Upper lobe of left lung (tissue), 6 donors: ENCODE measurements at places on chromosomes 16 and 17. TPM values are rescaled to one million over a fixed set of nuclear protein-coding genes. Genes with fewer than 3 reads are reported as not detected.

Gene LRRC36
- 110 TPM for total RNA-seq

Gene EME2
- 13.3 TPM for total RNA-seq

Gene SLC5A2
- 0.84 TPM for total RNA-seq

Gene GALK1
- total RNA-seq, result 65.7 TPM

Gene NEURL4
- 21.0 TPM for total RNA-seq

Gene SBK1
- total RNA-seq, result 1.6 TPM

Gene CLDN7
- 134 TPM for total RNA-seq

Gene LPO
- not detected for total RNA-seq

DNA sequence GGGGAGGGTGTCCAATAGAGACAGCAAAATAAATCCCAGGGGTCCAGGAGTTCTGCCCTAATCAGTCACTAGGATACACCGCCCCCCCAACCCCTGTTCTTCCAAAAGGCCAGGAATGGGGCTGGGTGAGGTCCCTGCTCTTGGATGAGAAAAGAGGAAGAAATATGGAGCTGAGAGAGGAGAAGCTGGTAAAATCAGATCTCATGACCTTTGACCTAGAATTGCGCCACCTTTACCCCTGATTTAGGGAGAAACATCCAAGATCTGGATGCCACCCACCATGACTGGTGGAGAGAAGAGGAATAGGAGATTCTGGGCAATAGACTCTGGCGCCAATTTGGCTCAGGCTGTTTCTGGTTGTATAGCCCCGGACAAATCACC is 707 bp upstream of the CACNB1 start:
- H3K27ac ChIP-seq, result peak overlapping the region; percentile 98
- H3K4me1 ChIP-seq, result peaks cover 74% of the 10 kb centered on the region
- DNase-seq, result no peak
- H3K4me3 ChIP-seq, result peak overlapping the region; percentile 88
- no peaks in the 10 kb centered on the region for H3K27me3 ChIP-seq

DNA sequence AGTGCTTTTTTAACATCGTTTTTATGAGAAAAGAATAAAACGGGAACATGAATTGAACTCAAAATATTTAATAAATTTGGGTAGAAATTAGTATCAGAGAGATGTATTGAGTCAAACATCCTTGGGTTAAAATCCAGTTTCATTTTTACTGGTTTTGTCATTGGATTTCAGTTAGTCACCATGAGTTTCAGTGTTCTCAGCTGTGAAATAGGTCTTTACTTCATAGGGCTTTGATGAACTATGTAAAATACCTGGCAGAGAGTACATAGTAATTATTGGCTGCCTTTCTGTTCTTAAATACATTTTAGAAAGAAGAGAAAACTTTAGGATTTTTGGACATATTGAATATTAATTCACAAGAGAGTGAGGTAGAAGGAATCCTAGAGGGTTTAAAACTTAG is 105.8 kb downstream of the TANC2 start:
- H3K27ac ChIP-seq, result no peak overlapping the region
- H3K4me3 ChIP-seq, result no peak overlapping the region
- H3K27me3 ChIP-seq, result no peaks in the 10 kb centered on the region

DNA sequence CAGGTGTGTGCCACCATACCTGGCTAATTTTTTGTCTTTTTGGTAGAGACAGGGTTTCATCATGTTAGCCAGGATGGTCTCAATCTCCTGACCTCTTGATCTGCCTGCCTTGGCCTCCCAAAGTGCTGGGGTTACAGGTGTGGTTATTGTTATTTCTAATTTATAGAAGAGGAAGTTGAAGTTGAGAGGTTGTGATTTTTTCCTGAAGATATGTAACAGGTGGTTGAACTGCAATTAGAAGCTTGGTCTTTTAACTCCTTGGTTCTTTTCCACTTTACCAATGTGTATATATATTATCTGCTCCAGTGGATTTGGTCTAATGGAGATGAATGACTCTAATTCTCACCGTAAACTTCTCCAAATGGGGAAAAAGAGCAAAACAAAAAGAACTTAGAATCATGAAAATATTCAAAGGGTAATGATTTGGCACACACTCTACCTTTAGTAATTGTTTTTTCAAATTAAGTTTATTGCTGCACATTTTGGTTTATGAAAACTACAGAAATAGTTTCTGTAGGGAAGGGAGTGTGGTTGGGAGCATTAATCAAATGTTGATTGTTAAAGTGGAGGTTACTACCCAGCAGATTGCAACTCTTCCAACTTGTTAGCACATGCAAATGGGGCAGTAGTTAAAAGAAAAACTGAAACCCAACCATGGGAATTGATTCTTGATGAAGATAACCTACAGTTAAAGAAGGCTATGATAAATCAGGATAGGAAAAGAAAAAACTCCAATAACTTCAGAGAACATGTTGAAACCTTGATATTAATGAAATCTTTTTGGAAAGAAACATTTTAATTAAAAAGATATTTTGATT is 1.8 kb upstream of the KRT10 start:
- no peak for DNase-seq
- no peaks in the 10 kb centered on the region for H3K4me1 ChIP-seq
- no peaks in the 10 kb centered on the region for H3K27me3 ChIP-seq
- no peaks in the 10 kb centered on the region for H3K36me3 ChIP-seq
- H3K4me3 ChIP-seq, result no peak overlapping the region
- H3K27ac ChIP-seq, result no peak overlapping the region

GRCh38 chr17:49404906-49405305 is 9.8 kb downstream of the PHB1 start:
- DNase-seq, result peak; percentile 64
- H3K27me3 ChIP-seq, result no peaks in the 10 kb centered on the region
- no peak overlapping the region for H3K4me3 ChIP-seq
- H3K4me1 ChIP-seq, result peaks cover 33% of the 10 kb centered on the region
- H3K36me3 ChIP-seq, result peaks cover 26% of the 10 kb centered on the region

GRCh38 chr17:36586138-36586537 is 5.5 kb upstream of the DHRS11 start:
- no peaks in the 10 kb centered on the region for H3K27me3 ChIP-seq
- peaks cover 2% of the 10 kb centered on the region for H3K4me1 ChIP-seq
- H3K4me3 ChIP-seq, result no peak overlapping the region
- H3K27ac ChIP-seq, result no peak overlapping the region
- peaks cover 92% of the 10 kb centered on the region for H3K36me3 ChIP-seq
- no peak for DNase-seq

- H3K27ac ChIP-seq, result no peak overlapping the region
- H3K27me3 ChIP-seq, result no peaks in the 10 kb centered on the region
- no peak overlapping the region for H3K4me3 ChIP-seq
- DNase-seq, result no peak
- peaks cover 4% of the 10 kb centered on the region for H3K36me3 ChIP-seq
Observed at GRCh38 chr16:48330841-48331192, 54.4 kb downstream of the SIAH1 start.

DNA sequence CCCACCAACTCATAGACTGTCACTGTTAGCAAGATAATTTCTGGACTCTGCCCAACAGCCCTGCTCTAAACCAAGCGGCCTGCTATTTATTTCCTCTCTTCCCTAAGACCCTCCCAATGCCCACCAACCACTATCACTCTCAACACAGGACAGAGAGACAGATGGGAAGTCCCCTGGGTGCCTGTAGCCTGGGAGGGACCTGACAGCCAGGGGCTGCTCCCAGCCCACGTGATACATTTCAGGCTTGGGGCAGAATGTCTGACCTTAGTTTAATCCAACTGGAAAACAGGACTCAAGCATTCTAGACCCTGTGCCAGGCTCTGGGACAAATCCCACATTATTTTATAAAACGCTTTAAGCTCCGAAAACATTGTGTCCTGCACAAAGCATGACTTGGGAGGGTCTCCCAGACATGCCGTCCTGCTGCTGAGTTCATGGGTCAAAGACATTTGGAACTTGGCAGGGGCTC is 23.6 kb downstream of the XYLT1 start:
- no peaks in the 10 kb centered on the region for H3K36me3 ChIP-seq
- DNase-seq, result no peak
- H3K4me1 ChIP-seq, result peaks cover 21% of the 10 kb centered on the region
- no peaks in the 10 kb centered on the region for H3K27me3 ChIP-seq
- H3K27ac ChIP-seq, result no peak overlapping the region
- no peak overlapping the region for H3K4me3 ChIP-seq

- peaks cover 5% of the 10 kb centered on the region for H3K4me1 ChIP-seq
- H3K27me3 ChIP-seq, result no peaks in the 10 kb centered on the region
- H3K27ac ChIP-seq, result no peak overlapping the region
- no peaks in the 10 kb centered on the region for H3K36me3 ChIP-seq
- DNase-seq, result no peak
Observed at GRCh38 chr17:2615882-2616281, 22.4 kb downstream of the PAFAH1B1 start.

- H3K27me3 ChIP-seq, result no peaks in the 10 kb centered on the region
- H3K36me3 ChIP-seq, result no peaks in the 10 kb centered on the region
- H3K4me1 ChIP-seq, result no peaks in the 10 kb centered on the region
- H3K27ac ChIP-seq, result no peak overlapping the region
- no peak overlapping the region for H3K4me3 ChIP-seq
Observed at GRCh38 chr16:74991593-74992403, 6.9 kb upstream of the WDR59 start.

DNA sequence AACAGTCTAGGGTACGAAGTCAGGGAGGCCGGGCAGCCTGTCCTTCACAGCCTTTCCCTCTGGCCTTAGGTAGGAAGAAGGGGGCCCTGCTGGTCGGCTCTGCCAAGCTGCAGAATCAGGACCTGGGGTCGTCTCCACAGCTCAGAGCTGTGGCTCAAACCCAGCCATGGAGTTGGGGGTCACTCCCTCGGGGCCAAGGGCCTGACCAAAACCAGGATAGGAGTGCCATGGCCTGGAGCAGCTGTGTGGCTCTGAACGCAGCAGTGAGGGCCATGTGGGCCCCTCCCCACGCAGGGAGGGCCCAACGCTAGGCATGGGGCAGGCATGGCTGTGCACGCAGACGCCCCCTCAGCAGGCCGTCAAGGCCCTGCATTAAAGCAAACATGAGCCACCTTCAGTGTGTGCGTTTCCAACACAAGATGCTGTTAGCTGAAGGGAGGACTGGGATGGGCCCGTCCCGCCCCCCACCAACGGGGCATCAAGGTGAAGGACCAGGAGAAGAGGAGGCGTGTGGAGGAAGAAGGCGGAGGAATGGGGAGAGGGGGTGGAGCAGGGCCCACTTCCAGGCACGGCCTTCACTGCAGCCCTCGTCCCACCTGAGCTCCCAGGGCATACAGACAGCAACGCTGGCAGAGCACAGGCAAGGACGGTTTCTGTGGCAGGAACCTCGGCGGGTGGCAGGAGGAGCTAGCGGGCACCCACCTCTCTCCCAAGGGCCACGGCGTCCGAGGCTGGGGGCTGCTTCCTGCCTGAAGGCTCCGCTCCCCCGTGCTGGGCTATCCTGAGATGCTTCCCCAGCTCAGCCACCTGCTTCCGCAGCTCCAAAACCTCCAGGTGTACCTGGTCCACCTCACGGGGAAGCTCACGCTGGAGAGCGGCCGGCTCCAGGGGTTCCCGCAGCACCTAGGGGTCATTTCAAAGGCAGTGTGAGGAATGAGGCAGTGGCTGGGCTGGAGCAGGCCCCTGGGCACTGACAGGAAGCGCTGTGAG is 55.3 kb downstream of the CCDC57 start:
- peak; percentile 74 for DNase-seq
- no peaks in the 10 kb centered on the region for H3K27me3 ChIP-seq
- no peaks in the 10 kb centered on the region for H3K4me1 ChIP-seq
- H3K4me3 ChIP-seq, result no peak overlapping the region

DNA sequence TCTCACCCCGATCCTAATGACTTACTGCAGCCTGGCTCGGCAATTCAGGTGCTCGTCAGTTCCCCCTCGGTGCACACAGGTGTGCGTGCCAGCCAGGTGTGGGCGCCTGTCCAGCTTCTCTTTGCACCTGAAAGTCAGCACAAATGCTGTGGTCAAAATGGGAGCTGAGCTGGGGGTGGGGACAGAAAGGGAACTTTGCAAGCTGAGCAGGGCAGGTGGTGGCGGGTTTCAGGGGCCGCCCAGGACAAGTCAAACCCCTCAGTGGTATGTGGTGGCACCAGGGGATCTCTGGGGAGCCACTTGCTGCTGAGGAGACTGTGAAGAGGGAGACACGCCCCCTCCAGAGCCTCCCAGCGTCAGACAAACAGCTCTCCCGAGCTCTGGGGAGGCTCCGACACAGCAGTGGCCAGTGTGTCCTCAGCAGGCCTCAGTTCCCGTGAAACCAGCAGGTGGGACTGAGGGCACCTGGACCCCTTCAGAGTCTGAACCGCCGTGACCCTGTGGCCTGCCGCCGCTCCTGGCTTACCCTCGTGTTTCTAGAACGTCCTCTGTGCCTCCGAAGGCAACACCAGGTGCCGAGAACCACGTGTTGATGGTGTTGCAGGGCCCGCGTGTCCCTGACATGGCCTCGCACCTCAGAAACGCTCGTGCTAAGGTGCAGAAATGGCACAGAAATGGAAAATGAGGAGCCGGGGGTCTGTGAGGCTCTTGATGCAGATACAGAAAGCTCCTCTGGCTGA is 233.5 kb upstream of the TNRC6C start:
- no peak overlapping the region for H3K27ac ChIP-seq
- H3K4me3 ChIP-seq, result no peak overlapping the region
- no peaks in the 10 kb centered on the region for H3K27me3 ChIP-seq
- no peaks in the 10 kb centered on the region for H3K36me3 ChIP-seq

DNA sequence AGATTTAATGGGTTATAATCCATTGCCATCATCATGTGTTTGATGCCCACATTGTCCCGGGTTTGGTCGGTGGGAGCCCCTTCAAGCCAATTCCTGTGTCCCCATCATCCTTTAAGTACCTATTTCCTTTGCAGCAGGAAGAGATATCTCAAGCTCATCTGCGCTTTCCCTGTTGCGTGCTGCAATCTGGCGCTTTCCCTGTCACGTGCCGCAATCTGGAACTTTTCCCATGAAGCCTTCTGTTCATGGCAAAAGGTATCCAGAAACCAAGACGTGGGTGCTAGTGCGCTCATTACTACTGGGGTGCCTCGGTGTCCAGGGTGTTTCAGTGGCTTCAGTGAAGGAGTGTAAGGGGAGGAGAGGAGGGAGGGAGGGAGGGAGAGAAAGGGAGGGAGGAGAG is 174.6 kb upstream of the ZNF469 start:
- no peak overlapping the region for H3K27ac ChIP-seq
- H3K36me3 ChIP-seq, result no peaks in the 10 kb centered on the region
- no peaks in the 10 kb centered on the region for H3K4me1 ChIP-seq
- H3K27me3 ChIP-seq, result no peaks in the 10 kb centered on the region
- no peak overlapping the region for H3K4me3 ChIP-seq
- DNase-seq, result no peak

DNA sequence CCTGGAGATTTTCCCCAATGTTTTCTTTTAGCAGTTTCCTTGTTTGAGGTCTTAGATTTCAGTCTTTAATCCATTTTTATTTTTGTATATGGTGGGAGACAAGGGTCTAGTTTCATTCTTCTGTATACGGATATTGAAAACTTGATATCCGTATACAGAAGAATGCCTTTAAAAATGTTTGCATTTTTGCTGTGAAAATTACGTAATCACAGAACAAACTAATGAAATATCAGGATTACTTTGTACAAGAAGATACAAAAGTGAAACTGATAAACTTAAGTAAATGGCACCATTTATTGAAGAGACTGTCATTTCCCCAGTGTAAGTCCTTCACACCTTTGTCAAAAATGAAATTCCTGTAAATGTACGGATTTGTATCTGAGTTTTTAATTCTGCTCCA is 13.3 kb downstream of the CEP112 start:
- DNase-seq, result no peak
- H3K4me1 ChIP-seq, result no peaks in the 10 kb centered on the region
- H3K27me3 ChIP-seq, result no peaks in the 10 kb centered on the region
- H3K4me3 ChIP-seq, result no peak overlapping the region
